ENCODE measurements at places on chromosomes 5 and 9.

DNA sequence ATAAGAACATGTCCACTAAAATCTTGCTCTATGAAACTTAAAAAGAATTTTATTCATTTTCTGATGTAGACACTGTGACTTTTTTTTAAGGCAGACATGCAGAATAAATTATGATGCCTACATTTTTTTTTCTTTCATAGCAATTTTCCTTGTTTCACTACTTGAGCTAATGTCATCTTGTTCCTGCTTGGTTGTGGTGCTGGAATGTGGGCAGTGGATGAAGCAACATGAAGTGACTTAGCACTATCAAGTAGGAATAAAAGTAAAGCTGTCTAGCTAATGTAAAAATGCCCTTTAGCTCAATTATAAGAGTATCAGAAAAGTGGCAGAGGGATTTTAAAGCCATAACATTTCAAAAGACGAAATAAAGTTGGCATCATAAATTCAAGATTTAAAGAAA lies 191.0 kb downstream of the ADAMTS6 start:
- no peak for DNase-seq

DNA sequence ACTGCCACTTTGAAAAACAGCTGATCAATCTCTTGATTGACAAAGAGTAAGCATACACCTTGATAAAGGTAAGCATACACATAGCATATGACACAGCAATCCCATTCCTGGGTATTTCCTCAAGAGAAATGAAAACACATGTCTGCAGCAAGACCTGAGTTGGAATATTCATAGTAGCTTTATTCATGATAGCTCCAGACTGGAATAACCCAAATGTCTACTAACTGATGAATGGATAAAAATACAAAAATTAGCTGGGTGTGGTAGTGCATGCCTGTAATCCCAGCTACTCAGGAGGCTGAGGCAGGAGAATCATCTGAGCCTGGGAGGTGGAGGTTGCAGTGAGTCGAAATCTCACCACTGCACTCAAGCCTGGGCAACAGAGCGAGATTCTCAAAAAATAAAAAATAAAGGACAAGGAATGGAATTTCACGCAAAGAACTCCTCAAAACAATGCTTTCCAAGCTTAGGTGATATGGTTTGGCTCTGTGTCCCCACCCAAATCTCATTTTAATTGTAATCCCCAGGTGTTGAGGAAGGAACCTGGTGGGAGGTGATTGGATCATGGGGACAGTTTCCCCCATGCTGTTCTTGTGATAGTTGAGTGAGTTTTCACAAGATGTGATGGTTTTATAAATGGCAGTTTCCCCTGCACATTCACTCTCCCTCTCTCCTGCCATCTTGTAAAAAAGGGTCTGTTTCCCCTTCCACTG lies 41.1 kb upstream of the LHFPL2 start:
- no peak for DNase-seq

DNA sequence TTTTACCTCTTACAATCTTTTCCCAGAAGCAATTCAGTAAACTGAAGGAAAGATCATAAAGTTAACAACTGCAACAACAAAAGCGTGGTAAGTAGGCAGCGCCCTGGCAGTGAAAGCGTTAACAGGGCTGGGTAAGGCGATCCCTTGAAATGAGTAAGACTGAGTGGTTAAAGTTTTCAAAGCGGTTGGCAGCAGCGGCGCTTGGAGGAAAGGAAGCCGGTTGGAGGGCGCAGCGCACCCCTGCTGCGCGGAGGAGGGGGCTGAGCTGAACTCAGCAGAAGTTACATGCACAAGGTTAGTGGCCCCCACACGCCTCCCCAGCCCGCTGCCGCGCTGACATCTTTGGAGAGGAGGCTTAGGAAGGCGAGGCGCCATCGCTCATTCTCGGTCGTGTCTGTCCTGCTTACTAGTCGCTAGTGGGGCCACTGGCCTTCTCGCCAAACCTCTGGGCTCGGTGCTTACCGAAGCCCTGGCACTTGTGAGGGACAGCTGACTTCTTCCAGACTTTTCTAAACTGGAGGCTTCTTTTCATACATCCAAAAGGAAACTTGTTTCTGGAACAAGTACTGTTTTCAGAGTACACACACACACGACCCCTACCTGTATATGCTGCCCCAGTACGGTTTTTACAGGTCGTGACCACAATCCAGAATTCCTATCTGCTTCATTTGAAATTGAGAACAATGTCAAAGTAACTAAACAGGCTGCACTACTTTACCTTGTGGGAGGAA lies at the start of gene SH3RF2:
Gene SH3RF2 (plus strand): TSS at position 178 of the 731 bp plus-strand sequence. CDS start 1,351 bp downstream, outside the sequence.
- DNase-seq: peak; percentile 65

DNA sequence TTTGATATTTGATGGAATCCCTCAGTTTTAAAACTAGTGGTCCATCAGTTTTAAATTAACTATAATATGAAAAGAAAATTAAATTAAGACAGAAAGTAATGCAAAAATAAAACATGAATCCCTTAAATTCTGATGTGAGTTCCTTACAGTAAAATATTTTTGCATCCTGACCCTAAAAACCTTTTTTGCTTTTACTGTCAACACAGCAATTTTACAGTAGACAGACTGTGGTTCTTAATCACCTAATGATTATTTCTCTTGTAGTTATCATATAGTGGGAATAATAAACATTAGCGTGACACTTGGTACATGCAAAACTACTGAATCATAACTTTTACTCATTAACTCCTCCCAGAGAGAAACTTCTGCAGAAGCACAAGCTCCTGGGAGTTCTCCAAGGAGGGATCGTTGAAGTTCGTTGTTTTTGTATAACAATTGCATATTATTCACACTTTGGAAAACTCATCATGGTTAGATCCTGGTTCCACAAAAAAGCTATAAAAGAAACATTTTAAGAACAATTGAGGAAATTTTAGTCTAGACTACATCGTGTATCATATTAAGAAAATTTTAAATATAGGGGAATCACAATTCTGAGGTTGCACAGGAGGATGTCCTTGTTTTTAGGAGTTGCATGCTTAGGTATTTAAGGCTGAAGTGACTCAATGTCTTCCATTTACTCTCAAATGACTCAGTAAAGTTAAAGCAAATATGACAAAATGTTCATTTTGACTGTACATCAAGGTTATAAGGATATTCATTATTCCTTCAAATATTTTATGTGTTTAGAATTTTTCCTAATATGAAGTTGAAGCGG lies 88.2 kb upstream of the NIPAL4 start:
- no peak for DNase-seq

- no peak for DNase-seq
Observed at GRCh38 chr5:39947657-39948056, 522.9 kb upstream of the DAB2 start.

DNA sequence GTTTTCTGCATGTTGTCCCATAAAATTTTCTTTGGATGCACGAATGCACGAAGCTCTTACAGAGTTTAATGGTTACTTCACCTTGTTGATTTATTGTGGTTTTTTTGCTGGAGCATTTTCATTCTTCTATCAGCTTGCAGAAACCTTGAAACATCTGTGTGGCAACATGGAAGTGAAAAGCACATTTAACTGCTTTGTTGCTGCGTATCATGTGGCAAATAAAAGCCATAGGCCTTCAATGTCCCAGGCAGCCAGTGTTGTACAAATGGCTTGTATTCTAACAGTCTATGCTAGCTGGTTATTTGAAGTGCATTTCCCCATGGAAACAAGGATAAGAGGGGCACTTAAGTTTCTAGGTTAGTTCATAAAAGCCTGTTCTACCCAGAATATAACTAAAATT lies 42.5 kb upstream of the RASGRF2 start:
- no peak for DNase-seq

DNA sequence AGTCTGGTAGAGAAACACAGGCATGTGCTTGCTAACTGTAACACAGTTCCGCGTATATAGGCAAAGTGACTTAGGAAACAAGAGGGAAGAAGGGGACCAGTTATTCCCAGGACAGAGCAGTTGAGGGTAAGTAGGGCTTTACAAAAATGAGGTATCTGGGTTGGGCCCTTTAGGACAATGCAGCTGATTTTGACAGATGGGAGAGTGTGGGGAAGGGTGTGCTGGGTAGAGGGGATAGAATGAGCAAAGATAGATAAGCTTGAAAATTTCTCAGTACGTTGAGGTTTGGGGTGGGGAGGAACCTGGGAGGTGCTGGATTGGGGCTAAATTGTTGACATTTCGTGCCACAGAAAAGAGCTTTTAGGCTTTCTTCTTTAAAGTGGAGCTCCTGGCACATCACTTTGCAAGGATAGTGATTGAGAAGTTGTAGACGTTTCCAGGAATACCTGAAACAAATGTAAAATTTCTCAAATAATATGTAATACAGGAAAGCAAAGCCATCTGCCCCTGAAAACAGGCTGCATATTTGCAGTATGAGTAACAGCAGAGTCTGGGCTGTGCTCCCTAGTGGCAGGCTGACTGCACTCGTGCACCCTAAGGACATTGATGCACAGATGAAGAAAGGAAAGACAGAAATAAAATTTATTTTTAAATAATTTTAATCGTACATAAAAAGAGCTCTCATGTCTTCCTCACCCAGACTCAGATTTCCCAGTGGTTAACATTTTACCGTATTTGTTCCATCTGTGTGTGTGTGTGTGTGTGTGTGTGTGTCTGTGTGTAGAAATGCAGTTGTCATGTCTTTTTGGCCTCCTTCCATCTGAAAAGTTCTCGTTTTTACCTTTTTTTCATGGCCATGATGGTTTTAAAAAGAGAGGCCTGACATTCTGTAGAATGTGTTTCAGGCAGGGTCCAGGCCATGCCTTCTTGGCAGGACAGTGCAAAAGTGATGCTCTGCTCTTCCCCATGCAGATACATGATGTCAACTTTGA lies 144.9 kb upstream of the DMRT1 start:
- DNase-seq: peak; percentile 88

DNA sequence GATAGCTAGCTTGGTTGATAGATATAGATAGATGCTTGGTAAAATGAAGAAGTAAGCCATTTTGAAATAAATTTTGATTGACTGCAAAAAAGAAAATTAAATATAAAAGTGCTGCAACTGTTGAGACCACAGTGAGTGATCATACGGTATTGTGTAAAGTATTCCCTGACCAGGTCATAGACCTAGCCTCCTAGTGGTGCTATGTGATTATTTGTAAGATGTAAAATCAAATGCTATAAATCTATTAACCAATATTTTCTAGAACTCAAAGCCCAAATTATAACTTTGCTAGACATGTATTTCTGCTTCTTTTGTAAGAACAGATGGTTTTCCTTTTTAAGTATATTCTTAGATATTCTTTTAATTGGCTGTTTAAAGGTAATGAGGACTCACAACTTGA lies 480.2 kb upstream of the PTPRD start:
- no peak for DNase-seq

- no peak for DNase-seq
Observed at GRCh38 chr5:80736730-80737129, 81.9 kb upstream of the DHFR start.

DNA sequence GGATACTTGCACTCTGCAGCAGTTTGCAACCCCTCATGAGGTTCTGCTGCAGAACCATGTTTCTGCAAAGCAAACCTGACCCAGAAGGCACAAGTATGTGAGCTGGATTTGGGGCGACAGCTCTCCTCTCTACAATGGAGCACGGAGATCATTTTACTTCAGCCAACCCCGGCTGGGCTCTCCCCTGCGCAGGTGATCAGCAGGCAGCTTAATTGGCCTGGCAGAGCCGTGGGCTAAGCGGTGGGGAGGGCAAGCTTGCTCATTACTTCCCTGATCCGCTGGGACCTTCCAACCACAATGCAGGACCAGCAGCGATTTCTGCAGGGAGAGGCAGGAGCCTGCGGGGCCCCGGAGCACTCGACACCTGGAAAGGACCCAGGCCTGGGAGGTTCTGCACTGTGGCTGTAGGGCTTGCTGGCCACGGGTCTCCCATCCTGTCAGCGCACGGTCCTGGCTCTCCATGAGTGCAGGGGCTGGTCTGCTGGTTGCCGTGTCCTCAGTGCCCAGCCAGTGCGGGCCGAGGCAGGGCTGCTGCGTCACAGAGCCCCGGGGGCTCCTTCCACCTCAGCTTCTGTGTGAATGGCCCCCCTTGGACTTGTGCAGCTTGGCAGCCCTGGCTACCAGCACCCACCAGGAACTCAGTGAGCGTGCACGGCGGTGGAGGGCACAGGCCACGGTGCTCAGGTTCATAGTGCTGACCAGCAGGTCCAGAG lies 51.8 kb upstream of the RAPGEF1 start:
- no peak for DNase-seq

DNA sequence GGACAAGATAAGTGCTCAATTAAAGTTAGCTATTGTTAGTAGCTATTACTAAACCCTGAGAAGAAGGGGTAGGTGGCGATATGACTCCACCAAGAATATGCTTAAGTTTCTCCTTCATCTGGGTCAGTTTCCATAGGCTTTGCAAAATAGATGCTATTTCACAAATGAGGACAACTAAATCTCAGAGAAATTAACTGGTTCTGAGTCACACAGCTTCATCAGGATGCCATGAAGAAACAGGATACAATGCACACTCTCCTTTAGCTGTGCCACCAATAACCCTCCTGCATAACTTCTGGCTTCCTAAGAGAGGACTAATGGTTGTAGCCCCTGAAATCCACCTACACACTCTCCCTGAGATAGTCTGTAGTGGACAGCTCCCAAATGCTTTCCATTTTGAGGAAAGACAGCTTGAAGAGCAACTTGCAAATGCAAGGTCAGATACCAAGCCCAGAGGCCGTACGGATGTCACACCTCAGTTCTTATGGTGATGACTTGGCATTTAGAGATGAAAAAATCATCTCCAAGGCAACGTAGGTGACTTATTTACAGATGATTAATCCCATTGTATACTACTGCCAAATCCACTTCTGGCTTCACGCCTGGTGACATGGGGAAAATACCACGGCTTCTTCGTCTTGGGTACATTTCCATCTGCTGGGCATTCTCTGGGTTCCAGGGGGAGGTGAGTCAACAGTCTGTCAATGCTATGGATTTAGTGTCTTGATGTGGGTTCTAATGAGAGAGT lies 251.4 kb upstream of the IL12B start:
- no peak for DNase-seq

DNA sequence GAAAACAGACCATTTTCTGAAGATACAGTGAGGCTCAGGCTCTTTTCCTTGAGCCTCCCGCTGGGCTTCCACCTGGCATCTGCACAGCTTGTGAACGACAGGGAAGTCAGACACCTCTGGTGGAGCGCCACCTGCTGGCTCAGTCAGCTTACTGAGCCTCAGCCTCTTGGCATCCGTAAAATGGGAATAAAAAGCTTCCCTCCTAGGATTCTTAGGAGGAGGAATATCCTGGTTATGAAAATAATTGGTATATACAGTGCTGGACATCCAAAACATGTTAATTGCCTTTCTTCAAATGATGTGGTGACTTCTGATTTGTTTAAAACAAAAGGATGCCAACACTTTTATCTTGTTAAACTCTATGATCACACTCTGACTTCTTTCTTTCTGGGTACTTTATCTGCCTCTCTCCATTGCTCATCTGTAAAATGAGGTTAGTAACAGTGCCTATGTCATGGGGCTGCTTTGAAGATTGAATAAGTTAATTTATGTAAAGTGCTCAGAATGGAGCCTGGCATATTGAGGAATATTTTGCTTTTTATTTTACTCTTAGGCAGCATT lies 67.5 kb downstream of the MAMDC2 start:
- DNase-seq: peak; percentile 94

GRCh38 chr5:51977014-51977413 lies 593.8 kb downstream of the ISL1 start:
- DNase-seq: no peak

- no peak for DNase-seq
Observed at GRCh38 chr5:42718591-42718990, 38.0 kb upstream of the CCDC152 start.

Data from sigmoid colon (tissue), 7 donors.